SJSA1 (cell line): ENCODE measurements at places on chromosomes 16 and 17. TPM values are rescaled to one million over a fixed set of nuclear protein-coding genes. Genes with fewer than 3 reads are reported as not detected.

Gene TBC1D3C
- 0.13 TPM in 1 of 2 replicates, not detected in the other for total RNA-seq

GRCh38 chr16:2213817-2214718 is 572 bp downstream of the PGP start:
- no peak for DNase-seq

DNA sequence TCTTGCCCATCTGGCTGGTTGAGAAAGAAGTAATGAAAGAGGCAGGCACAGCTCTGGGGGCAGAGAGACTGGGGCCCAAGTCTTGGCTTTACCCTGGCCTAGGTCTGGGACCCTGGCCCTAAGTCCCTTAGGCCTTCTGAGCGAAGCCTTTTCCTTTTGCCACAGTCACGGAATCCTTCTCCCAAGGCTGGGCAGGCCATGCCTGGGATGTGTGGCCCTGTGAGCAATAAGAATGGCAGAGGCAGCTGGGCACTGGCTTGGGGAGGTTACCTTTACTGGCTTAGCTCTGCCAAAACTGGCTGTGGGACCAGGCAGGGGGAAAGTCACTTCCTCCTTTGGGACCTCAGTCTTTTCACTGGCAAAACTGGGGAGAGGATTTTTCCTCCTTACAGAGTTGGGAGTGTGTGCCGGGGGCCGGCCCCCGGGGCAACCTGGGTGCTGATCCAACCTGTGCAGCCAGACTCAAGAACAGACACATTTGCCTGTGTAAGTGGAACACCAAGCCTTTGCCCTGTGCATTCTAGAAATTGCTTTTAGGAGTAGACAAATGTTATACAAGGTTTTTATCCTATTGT is 12.9 kb downstream of the FOXF1 start:
- no peak for DNase-seq

DNA sequence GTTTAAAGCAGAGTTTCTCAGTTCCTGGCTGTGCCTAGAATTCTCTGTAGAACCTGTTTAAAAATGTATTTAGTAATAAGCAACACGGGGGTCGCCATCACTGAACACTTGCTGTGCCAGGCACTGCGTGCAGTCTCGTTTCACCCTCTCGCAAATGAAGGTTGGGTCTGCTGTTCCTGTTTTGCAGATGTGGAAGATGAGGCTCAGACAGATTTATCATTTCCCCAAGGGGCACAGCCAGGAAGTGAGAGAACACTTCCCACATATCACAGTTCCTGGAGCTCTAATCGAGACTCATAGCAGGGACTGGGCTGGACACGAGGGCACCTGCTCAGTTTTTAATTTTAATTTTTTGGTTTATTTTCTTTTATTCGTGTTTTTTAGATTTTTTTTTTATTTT is 122.7 kb downstream of the ABCC6 start:
- no peak for DNase-seq

GRCh38 chr17:75689441-75689873 is 22.3 kb downstream of the SAP30BP start:
- no peak for DNase-seq

DNA sequence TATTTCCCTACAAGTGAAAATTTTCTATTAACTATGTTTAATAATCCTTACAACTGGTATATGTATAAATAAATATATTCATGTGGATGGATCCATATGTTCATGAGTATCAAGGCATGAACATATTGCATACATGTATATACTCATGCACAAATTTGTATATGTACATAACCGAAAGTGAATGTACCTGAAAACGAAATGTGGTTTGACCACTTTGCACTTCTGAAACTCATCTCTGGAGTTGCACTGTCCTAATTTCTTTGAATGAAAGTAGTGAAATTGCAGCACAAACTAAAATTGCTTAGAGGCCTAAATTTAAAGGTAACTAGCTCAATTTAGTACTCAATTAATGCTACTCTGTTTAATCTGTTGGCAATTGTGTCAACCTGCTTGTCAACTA is 27.4 kb upstream of the GNAO1 start:
- DNase-seq: no peak

Gene DUS2
- 28.3 and 30.4 TPM in 2 replicates for total RNA-seq

- no peak for DNase-seq
Observed at GRCh38 chr17:45384047-45384788, 48.5 kb downstream of the ARHGAP27 start.

- peak; percentile 93 for DNase-seq
Observed at GRCh38 chr16:57000271-57001025, 11.1 kb downstream of the NLRC5 start.

Gene MEIOB
- total RNA-seq: not detected in 2 replicates

Gene OMG
- total RNA-seq: not detected in 2 replicates

DNA sequence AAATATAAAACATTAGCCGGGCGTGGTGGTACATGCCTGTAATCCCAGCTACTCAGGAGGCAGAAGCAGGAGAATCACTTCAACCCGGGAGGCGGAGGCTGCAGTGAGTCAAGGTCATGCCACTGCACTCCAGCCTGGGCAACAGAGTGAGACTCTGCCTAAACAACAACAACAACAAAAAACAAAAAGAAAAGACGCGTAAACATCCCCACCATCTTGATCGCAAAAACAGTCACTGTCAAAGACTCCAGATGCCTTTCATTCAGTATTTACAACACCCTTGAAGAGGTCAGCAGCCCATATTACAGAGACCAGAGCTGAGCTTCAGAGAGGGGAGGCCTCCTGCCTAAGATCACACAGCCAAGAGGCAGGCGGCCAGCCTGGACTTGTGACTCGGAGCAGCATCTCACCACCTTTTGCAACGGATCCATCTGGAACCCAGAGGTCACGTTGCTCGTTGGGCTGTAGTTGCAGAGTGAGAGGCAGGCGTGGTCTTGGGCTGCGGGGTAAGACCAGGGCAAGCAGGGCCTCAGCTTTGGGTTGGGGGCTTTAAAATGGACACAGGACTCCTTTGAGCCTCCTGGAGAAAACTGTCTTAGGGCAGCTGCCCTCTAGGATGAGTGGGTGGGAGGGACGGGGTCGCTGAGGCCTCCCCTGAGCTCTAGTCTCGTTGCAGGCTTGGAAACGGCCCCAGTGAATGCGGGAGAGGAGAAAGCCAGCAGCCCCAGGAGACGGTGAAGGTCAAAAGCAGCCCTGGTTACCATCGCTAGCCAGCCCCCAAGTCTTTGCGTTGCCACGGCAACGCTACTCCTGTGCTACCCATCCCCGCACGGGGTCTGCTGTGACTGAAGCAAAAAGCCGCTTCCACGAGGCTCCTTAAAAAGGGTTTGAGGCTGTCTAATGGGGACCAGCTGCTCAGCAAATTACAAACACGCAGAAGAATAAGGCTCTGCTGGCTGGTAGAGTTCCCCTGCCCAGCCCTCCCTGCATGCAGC is 26.1 kb downstream of the LGALS3BP start:
- peak; percentile 49 for DNase-seq
